ENCODE measurements at places on chromosomes 4 and X.

GRCh38 chr4:147477439-147477838 lies 3.5 kb upstream of the EDNRA start:
- no peak for DNase-seq

DNA sequence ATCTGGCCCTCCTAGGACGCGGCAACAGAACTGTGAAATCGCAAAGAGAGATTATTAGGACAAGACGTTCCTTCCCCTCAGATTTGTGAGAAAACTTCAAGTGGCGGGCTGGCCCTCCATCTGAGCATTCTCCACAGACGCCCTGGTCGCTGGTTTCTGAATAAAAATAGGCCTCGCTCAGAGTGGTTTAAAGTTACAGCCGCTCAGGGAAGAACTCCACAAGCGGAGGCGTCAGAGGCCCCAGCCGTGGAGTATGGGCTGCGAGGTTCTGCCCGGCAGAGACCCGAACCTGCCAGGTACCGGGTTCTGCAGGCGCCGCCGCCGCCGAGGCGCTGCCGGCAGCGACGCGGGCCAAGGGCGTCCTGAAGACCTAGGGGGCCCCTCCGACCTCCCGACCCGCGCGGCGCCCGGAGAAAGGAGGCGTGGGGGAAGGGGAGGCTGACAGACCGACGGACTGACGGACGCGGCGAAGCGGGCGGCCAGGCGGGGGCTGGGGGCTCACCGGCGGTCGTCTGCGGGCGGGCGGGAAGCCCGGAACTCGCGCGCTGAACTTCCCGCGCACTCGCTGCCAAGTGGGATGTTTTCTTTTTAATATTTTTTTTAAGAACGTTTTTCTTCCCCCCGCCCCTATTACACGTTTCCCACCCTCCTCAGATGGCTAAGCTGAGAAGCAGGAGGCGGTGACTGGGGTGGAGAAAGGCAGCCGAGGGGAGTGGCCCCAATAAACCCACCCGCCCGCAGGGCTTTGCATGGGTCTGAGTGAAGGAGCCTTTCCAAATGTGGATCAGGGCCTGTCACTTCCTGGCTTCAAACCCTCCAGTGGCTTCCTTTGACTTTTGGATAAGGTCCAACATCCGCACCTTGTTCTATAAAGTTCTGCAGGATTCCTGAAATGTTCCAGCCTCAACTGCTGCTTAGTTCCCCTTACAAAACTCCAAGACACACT lies at the start of gene PABPC4L:
Gene PABPC4L, minus strand, starts transcription at position 574 of the 946 bp plus-strand sequence. CDS start 770 bp downstream, outside the sequence.
- no peak for DNase-seq

- DNase-seq: no peak
These were observed 81.9 kb upstream of the HUWE1 start for GRCh38 chrX:53768451-53768850.

DNA sequence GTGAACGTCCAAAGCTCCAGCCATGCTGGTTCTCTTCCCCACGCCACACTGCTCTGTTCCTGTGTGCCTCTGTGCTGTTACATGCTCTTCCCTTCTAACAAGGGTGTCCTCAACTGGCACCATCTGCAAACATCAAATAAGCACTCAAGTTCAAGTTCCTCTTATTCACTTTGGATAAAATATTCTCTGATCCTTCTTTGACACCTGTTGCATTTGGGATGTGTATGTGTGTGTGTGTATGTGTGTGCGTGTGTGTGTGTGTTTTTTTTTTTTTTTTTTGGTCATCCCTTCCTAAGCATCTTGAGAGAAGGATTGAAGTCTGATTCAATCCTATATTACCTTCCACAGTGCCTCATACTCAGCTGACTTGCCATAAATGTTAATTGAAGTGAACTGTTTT lies 204.0 kb upstream of the ANXA3 start:
- no peak for DNase-seq

- DNase-seq: no peak
These were observed 4.2 kb downstream of the LETM1 start for GRCh38 chr4:1851575-1852410.
